ENCODE measurements at places on chromosomes 13 and 19. TPM values are rescaled to one million over a fixed set of nuclear protein-coding genes. Genes with fewer than 3 reads are reported as not detected.

The F2RL3 gene
- total RNA-seq, result 0.12 TPM

DNA sequence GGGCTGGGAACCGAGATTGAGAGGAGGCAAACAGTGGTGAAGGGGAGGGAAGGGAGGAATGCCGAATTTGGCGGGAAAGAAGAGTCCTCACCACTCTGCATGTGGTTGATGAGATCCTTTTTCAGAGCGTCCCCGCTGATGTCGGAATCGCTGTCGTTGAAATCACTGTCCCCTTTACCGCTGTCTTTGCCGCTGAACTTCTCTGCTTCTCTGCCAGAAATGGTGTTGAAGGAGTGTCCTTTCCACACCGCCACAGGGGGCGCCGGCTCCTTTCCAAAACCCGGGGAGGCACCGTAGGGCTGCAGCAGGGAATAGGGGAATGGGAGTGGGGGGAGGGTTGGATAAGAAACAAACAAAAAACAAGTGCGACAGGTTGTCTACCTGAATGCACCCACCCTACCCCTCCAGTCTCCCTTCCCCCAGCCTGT, 3.1 kb downstream of the PCDH8 start:
- no peak for DNase-seq

DNA sequence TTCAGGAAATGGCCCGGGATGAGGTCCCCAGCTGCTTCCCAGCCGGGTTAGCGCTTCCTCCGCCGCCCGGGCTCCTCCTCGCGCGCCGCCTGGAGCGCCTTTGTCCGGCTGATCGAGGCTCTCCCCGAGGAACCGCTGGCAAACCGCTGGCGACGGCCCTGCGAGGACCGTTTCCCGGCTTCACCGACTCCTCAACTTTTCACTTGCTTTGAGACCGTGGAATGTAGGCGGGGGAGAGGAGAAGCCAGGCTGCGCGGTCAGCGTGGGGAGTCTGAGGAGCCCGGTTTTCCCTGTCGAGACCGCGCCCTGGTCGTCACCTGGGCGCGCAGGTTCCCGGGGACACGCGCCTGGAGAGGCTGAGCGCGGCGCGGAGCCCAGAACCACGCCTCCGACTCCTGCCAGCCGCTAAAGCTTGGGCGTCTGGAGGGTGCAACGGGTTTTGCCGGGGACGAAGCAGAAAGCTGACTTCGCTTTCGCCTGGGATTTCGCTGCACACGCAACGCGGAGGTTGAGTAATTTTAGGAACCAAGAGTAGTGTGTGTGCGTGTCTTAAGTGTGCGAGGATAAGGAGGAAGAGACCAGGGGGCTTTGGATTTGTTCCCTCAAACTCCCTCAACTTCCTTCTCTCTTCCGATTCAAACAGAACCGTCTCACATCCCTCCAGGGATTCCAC, 7.3 kb upstream of the DGKH start:
- DNase-seq, result peak; percentile 52

- no peak for DNase-seq
Measured at GRCh38 chr19:38805180-38805579, 7.6 kb downstream of the LGALS4 start.

The PTH2 gene
- not detected for total RNA-seq

DNA sequence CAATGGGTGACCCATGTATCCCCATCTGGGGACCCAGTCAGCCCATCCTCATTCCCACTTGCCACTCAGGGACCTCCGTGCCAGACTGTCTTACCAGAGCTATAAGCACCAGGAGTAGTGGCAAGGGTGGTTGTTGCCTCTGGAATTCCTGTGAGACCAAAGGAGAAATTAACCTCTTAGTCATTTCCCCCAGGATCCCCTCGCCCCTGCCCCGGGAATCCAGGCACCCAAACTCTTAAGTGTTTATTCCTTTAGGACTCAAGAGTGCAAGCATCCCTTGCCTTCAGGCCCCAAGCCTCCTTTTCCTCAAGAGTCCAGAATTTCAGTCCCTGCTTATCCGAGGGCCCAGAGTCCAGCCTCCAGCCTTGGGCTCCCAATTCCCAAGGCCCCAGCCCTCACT, 9.2 kb downstream of the NTN5 start:
- DNase-seq, result no peak

The SPART gene
- total RNA-seq, result 8.4 TPM

DNA sequence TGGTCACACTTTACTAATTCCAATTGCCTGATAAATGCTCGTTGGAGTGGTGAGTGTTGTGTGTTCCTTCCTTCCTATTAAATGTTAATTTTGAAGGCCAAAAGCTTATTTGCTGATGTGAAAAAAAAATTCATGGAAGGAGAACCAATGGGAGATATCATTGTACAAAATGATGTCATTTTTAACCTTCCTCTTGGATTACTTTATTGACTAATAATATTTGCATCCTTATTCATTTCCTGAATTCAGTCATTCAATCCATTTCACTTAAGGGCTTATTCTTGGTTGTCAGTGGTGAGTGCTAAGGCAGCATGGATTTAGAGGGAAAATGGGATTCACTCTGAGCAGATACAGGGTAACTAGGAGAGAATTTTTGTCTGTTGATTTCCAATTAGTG, 216.0 kb upstream of the HTR2A start:
- no peak for DNase-seq

The CGB3 gene
- not detected for total RNA-seq

The NANOS3 gene
- 2.8 TPM for total RNA-seq

GRCh38 chr13:30616927-30617314, 799 bp upstream of the USPL1 start:
- DNase-seq, result peak; percentile 77
